Muscle of leg (tissue), 16 donors: ENCODE measurements at places on chromosomes 1 and 21. TPM values are rescaled to one million over a fixed set of nuclear protein-coding genes. Genes with fewer than 3 reads are reported as not detected.

GRCh38 chr1:145804235-145805045 is 19.5 kb downstream of the RNF115 start:
- no peak for DNase-seq

- no peak for DNase-seq
Measured at GRCh38 chr1:46804027-46804889, 5.4 kb downstream of the CYP4B1 start.

DNA sequence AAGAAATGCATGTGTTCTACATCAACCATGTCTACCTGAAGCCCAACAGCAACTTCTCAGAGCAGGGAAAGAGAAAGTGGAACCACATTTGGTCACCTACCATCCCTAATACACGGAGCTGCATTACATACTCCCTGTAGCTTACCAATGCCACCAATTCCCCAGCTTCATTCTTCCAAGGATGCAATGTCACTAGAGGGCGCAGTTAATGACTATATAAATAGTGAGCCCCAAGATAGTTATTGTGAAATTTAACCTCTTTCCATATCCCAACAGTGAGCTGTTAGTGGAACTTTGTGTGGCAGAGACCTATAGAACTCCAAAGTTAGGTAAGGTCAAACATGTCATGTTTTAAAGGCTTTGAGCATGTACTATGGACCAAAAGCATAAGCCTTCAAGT is 618.3 kb downstream of the SMYD3 start:
- no peak for DNase-seq

GRCh38 chr1:43789604-43790550 is 82.5 kb downstream of the ST3GAL3 start:
- DNase-seq, result no peak

GRCh38 chr1:2801046-2801445 is 447 bp downstream of the TTC34 start:
- no peak for DNase-seq

GRCh38 chr1:89896105-89896942 is 75.5 kb downstream of the LRRC8D start:
- DNase-seq, result no peak

- DNase-seq, result no peak
Measured at GRCh38 chr21:39637197-39637970, 24.6 kb downstream of the B3GALT5 start.

DNA sequence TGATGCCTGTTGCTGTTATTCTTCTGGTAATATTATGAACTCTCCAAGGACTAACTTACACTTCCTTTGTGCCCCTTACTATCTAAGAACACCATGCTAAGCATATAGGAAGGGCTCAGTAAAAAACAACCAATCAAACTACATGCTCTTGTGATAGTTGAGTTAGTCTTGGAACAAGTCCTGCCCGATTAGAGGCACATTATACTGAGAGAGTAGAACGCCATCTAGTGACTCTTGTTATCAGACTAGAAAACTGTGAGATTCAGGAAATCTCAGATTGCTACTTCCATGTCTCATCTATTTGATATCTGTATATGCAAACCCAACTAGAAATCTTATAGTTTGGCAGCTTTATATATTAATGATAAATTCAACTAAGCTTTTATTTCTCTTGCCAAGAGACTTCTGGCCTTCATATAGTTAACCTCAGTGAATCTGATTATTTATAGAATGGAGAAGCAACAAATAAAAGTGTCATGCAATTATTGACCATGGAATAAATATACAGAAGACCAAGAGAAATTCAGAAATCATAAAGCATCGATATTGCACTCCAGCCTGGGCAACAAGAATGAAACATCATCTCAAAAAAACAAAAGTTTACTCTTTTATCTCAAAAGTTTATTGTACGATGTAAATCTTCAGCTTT is 7.8 kb upstream of the SRRM1 start:
- DNase-seq, result peak; percentile 83

- DNase-seq, result peak; percentile 39
Measured at GRCh38 chr1:205226868-205227583, 720 bp upstream of the TMCC2 start.

DNA sequence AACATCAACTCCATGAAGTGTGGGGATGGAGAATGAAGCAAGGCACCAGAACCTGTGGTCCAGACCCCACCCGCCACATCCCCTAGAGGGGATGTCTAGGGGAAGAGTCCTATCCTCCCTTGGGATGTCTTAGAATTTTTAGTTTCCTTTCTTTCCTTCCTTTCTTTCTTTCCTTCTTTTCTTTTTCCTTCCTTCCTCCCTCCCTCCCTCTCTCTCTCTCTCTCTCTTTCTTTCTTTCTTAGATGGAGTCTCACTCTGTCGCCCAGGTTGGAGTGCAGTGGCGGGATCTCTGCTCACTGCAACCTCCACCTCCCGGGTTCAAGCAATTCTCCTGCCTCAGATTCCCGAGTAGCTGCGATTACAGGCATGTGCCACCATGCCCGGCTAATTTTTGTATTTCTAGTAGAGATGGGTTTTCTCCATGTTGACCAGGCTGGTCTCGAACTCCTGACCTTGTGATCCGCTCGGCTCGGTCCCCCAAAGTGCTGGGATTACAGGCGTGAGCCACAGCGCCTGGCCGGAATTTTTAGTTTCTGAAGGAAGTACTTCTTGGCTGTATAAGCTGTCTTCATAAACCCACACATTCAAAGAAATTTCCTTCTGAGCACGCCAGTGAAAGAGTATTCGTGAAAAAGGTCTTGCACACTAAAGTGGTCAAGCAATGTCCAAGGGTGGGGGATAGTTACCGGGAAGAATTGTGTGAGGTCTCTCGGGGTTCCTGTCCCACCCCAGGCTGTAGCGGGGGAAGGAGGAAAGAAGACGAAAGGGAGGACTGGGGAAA is 20.8 kb upstream of the LEFTY2 start:
- no peak for DNase-seq

- peak; percentile 62 for DNase-seq
Measured at GRCh38 chr1:165053351-165053750, 303.2 kb downstream of the LMX1A start.

DNA sequence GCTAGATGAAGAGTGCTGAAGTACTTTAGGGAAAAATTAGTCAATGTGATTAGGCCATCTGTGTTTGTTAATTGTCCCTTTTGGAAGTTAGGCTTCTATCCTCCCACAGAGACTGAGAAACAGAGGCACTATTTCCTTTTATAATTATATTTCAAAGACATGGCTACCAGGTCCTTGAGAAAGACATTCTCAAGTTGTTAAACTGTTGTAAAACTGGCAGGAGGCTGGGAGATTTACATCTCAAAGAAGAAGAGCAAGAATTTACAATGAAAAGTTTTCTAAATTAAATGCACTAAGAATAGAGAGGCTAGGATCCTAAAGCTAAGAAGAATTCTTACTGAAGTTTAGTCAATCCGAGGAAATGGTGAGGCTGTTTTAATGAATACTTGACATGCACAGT is 74.0 kb upstream of the BRINP3 start:
- DNase-seq, result no peak

DNA sequence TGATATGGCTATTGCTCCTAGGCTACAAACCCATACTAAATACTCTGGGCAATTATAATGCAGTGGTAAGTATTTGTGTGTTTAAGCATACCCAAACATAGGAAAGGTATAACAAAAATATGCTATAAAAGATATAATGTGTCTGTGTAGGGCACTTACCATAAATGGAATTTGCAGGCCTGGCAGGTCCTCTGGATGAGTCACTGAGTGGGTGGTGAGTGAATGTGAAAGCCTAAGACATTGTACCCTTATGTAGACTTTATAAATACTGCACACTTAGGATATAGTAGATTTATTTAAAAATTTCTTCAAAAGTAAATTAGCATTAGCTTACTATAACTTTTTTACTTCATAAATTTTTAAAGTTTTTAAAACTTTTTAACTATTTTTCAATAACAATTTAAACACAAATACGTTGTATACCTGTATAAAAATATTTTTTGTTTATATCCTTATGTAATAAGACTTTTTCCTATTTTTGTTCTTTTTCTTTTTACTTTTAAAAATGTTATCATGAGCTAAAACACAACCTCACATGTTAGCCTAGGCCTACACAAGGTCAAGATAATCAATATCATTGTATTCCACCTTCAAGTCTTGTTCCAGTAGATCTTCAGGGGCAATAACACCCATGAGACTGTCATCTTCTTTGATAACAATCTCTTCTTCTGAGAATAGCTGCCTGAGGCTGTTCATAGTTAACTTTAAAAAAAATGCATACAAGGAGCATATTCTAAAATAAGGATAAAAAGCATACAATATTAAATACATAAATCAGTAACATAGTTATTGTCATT is 306.3 kb upstream of the RGS18 start:
- DNase-seq, result no peak

DNA sequence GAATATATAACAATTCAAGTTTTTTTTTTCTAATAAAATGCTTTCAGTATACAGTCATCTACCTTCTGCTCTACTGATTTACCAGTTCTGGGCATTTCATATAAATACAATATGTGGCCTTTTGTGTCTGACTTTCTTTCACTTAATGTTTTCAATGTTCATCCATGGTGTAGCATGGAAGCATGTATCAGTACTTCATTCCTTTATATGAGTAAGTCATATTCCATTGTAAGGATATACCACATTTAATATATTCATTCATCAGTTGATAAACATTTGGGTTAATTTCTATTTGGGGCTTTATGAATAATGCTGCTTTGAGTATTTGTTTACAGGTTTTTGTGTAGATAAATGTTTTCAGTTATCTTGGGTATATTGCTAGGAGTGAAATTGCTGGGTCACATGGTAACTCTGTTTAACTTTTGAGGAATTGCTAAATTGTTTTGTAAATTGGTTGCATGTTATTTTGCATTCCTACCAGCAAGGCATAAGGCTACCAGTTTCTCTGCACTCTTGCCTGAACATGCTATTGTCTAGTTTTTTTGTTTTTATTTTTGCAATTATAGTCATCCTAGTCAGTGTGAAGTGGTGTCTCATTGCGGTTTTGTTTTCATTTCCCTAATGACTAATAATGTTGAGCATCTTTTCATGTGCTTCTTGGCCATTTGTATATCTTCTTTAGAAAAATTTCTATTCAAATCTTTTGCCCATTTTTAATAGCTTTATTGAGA is 206.1 kb downstream of the TM2D1 start:
- DNase-seq, result no peak

- no peak for DNase-seq
Measured at GRCh38 chr1:212612041-212612961, 3.7 kb downstream of the ATF3 start.

DNA sequence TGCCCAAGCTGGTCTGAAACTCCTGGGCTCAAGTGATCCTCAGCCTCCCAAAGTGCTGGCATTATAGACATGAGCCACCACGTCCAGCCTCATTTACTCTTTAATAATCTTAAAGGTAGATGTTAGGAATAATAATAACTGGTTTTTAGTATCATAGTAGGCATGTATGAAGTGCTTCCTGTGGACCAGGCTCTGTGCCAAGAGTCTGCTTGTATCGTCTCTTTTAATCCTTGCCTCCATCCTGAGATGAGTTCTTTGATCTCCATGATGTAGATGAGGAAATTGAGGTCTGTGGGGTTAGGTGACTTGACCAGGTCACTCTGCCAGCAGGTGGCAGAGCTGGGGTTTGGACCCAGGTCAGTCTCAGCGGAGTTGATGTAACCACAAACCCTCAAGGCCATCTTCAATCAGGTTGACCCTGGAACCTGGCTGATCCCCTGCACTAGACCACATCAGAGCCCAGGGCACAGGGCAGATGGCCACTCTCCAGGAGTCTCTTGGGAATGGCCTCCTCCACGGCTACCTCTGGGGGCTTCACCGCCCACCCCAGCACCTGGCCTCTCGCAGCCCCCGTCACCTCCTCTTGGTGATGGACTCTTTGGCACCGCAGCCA is 11.3 kb downstream of the EFHD2 start:
- DNase-seq, result no peak

GRCh38 chr1:17553975-17554700 is 14.6 kb downstream of the ARHGEF10L start:
- DNase-seq, result no peak

GRCh38 chr1:234570329-234571120 is 39.5 kb downstream of the IRF2BP2 start:
- no peak for DNase-seq

DNA sequence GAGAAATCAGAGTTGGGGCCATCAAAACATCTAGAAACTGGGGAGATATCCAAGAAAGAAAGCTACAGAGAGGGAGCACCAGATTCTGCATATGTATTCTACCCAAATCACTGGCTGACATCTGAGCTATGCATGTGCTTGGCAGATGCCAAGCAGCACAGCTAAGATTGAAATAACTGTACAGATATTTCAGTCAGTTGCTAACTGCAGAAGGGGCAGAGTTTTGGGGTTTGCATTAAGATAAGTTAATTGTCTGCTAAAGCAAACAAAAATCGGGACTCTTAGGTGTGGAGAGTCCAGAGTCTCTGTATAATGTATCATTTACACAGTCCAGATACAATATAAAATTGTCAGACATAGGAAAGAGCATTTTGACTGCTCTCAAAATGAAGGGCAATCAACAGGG is 437.1 kb downstream of the PTBP2 start:
- peak; percentile 42 for DNase-seq

GRCh38 chr21:39479164-39479813 is 27.5 kb downstream of the SH3BGR start:
- DNase-seq, result no peak

DNA sequence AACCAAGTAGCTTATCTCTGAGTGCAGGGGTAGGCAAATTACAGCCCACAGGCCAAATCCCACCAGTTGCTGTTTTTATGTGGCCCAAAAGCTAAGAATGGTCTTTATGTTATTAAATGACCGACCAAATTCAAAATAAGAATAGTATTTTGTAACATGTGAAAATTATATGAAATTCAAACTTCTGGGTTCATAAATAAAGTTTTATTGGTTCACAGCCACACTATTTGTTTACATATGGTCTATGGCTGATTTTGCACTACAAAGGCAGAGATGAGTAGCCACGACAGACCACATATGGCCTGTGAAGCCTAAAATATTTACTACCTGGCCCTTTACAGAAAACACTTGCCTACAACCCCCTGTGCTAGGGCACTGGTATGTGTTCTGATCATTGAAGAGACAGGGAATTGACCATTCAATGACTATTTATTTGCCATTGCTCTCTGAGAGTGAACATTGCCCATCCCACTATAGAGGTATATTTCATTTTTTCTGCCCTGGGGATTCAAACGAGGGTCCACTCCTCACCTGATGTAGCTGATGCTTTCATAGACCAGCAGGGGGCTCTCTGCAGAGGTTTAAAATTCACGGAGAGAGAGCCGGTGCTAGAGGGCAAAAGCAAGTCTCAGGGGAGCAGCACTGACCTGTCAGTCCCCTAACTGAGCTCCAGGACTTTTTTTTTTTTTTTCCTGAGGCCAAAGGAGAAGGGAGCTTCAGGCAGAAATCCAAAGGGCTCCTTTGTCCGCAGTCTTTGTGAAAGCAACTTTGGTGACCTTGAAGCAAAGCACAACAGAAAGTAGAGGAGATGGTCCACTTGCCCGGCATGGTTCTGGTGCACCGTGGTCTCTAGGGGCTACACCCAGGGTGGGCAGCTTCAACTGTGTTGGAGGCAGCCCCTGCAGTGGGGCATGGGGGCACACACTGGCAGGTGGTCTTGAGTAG is 7.3 kb upstream of the GNL2 start:
- peak; percentile 29 for DNase-seq

GRCh38 chr1:8815582-8816151 is 1.8 kb downstream of the RERE start:
- DNase-seq, result peak; percentile 38

- no peak for DNase-seq
Measured at GRCh38 chr21:46009951-46010705, 28.6 kb downstream of the COL6A1 start.

Gene CASQ1
- polyA plus RNA-seq, result 746 TPM

Gene GJA8
- not detected for polyA plus RNA-seq

Gene NPPB
- not detected for polyA plus RNA-seq

Gene FLG
- 0.48 TPM for polyA plus RNA-seq

Gene CFAP141
- polyA plus RNA-seq, result not detected

Gene PRAMEF18
- not detected for polyA plus RNA-seq
